ENCODE measurements at places on chromosomes 16 and 17.

DNA sequence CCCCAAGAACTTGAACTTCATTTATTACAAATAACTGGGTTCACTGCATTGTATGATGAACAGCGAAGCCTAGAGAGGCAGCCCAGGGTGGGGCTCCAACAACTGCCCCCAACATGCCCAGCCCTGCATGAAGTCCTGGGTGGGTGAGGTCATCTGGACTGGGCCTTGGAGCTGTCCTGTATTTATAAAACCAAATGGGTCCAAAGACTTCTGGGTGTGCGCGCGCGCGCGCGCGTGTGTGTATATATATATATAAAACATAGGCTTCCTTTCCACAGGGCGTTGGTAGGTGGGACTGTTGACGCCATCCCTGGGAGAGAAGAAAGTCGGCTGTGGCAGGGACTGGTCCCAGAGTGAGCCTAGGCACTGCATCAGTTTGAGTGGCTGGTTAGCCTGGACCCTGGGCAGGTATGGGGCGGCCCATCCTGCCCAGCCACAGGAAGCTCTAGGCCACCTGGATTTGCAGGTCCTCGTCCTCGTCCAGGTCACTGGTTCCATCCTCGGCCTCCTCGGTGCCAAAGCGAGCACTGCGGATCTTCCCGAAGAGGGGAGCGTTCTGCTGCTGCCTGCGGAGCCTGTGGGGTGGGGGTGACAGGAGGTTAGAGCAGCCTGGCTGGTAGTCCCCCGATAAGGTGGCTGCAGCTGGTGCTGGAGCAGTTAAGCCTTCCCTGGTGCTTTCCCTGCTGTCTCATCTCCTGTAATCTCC, 23.9 kb downstream of the CCDC102A start:
- DNase-seq = no peak

DNA sequence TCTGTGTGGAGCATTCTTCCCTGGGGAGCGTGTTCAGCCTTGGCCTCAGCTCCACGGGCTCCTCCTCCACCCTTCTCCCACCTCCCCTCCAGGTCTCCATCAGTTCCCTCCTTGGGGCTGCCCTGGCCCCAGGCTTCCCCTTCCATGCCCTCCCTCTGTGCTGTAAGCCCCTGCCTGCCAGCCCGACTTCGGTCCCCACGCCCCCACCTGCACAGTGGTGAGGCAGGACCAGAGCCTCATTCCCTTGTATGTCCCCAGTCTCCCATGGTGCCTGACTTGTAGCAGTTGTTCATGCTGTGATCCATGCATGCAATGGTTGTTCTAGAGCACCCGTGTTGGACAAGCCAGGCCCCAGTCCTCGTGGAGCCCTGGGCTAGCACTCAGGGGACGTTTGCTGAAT, 199.4 kb downstream of the RBFOX3 start:
- no peak for DNase-seq

- DNase-seq = no peak
Observed at GRCh38 chr17:68955181-68955841, at the start of gene ABCA8. Gene ABCA8 (minus strand): TSS chr17:68955392. CDS start chr17:68942034, 13,358 bp downstream.

- no peak for DNase-seq
Observed at GRCh38 chr17:44981221-44981968, 13.3 kb upstream of the C1QL1 start.

DNA sequence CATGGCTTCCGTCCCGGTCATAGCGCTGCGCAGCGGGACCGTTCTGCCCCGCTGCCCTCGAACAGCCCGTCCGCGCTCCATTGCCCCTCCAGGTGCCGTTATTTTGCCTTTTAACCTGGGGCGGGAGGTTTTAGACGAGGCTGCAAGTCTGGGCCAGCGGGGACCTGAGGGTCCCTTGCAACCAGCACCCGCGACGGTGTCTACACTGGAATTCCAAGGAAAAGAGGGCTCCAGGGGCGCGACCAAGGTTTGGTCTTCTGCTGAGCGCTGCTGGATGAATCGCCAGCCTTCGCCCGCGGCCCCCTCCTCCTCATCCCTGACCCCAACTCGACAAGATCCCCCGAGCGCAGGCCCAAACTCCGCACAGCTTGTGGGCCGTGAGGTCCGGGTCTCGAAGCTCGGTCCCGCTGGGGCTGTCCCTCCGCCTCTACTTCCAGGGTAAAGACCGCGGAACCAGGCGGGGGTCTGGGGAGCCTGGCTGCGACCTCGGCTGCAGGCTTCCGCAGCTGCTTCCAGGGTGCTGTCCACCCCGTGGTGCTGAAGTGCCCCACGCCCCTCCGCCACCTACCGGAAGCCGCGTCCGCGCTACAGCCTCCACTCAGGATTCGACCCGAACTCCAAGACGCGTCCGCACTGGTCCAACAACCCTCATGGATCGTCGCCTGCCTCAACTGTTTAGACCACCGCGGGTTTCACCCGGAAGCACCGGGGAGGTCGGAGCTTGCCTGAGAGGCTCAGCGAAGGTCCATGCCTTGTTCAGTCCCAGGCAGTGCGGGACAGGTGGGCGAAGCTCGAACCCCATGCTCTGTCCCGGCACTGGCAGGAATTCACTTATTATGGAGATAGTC, 10.1 kb upstream of the CA4 start:
- DNase-seq = no peak

DNA sequence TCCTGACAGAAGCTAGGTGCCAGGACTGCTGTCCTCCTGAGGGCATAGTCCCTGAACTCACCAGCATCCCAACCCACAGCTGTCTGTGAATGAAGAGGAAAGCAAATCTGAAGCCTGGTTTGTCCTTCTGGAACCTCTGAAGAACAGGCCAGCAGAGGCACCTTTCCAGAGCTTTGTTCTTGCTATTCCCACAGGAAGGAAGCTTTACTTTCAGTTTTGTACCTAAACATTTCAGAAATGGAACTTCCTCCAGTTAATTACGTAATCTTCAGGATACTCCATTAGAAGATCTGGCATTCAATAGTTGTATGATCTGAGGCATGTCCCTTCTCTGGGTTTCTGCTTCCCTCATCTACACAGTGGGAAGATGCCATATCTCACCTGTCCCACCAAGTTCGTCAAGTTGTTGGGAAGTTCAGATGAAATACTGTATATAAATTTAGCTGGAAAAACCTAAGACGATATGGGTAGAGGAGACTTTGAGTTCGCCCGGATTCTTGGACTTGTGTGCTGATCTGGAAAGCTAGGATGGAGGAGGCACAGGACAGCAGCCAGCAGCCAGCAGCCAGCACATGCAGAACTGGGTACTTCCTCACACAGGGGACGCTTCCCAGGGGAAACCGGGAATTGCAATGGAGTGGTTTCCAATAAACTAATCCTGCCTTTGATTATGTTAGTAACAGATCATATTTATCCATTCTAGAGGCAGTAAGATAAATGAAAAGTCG, 22.4 kb downstream of the NXPH3 start:
- DNase-seq = no peak

GRCh38 chr16:73145166-73145880, 97.4 kb upstream of the ZFHX3 start:
- DNase-seq = no peak

Data from NCI-H1694 treated with DMSO at 0.1 percent for 48 hours (cell line).